MCF 10A (cell line): ENCODE measurements at places on chromosomes 4 and X.

DNA sequence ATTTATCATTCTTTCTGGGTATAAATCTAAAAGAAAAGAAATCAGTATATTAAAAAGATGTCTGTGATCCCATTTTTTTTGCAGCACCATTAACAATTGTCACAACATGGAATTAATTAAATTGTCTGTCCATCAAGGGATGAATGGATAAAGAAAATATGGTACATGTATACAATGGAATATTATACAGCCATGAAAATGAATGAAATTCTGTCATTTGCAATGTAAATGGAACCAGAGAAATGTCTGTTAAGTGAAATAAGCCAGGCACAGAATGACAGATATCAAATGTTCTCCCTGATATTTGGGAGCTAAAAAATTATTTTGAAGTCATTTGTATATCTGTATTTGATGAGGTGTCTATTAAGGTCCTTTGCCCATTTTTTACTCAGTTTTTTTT lies 77.1 kb upstream of the NDST4 start:
- no peak for DNase-seq

DNA sequence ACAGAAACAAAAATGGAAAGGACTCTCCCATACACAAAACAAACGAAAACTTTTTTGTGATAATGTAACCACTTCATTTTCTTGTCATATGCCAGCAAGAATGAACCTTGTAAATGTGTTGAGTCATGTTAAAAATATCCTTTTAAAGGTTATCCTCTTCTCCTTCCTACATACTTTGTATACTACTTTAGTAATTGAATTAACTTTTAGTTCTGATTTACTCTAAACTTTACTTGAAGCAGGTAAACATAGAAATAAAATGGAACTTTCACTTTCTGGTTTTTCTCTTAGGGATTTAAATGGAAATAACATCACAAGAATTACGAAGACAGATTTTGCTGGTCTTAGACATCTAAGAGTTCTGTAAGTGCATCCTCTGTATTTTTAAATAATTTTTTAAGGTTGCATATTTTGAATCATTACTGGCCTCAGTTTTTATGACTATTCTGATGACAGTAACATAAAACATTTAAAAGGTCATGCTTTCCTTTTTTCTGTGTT lies 4.7 kb downstream of the SLIT2 start:
- DNase-seq = no peak

DNA sequence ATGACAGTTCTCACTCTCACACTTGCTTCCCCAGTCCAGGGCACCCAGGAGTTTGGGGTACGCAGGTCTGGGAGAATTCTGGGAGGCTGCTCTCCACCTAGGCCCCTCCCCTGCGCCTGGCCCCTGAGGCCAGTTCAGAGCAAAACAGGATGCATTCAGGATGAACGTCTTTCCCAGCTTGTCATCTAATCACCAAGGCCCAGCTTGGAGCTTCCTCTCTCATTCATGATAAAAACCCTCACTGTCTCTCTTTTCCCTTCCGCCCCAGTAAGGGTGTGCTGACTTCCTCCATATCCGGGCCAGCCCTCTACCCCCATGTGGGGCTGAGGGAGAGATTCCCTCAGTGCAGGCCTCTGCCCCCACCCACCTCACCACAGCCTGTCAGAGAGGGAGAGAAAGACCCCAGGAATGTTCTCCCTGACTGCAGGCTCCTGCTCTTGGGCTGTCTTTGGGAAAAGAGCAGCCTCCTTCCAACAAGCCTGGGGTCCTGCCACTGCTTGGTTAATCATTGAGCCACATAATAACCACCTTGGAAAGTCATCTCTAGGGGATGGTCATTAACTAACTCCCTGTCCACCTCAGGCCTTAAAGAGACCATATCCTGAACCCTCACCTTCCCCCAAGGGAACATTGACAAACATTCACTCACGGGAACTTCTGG lies 50.1 kb downstream of the STARD8 start:
- no peak for DNase-seq

GRCh38 chr4:83329521-83330110 lies 5.0 kb downstream of the HPSE start:
- peak; percentile 56 for DNase-seq

GRCh38 chr4:1002131-1002630 lies 9.0 kb upstream of the SLC26A1 start:
- DNase-seq = no peak

DNA sequence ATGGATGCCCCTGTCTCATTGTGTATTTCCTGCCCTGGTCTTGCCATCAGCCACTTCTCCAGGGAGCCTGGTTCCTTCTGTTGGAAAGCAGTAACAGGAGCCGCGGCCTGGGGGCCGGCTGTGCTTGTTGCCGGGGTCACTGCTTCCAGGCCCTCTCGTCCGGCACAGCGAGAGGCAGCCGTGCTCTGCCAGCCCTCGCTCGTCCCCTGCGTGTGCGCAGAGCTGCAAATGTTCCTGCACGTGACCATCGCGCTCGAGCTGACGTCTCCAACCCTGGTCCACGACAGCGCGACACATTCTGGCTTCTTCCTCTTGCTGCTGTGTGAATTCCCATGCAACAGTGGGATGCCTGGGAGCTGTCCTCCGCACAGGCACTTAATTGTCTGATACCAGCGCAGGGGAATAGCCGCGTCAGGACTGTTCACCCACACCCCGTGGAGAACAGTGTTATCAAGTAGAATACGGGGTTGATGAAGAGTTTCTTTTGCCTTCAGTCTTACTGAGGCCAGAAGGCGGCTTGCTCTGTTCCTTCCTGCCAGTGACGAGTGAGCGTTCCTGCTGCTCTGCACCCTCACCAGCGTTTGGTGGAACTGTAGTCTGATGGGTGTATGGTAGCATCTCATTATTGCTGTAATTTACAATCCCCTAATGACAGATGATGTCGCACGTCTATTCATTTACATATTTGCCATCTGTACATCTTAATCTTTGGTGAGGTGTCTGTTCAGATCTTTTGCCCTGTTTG lies 12.3 kb downstream of the PDE6B start:
- DNase-seq = no peak

GRCh38 chr4:140875746-140876452 lies 119.7 kb upstream of the TBC1D9 start:
- DNase-seq = no peak

DNA sequence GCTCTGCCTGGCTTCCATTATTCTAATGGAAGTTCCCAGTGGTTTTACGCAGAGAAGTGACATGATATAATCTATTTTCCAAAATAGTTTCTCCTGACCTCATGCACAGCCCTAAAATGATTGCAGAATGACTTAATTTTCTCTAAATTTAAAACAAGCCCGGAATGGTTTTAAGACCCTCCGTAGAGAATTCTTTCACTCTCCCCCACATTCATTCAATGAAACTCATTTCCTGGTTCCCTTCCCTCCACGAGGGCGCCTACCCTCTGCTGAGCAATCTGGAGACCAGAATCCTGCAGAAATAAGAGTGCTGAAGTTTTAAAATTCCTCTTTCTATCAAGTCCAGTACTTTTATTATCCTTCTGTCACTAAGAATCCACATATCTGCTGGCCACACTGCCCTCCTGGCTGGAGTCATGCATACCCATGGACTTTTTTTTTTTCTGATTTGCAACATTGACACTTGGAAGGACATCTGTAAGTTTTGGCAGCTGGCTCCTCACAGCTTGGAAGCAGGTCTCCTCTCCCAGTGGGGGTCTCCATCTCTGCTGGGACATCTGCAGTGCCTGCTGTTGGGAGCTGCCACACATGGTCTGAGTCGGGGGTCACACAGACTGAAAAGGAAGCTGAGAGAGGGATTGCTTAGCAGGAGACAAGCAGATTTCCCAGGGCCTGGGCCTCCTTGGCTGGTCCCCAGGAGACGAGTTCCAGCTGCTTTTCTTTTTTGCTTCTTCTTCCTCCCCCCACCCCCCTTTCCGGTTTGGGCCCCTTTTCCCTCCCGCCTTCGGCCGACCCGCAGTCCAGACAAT lies 86.1 kb downstream of the SOWAHB start:
- DNase-seq = no peak

- no peak for DNase-seq
Measured at GRCh38 chr4:13492747-13493146, 8.6 kb upstream of the RAB28 start.

DNA sequence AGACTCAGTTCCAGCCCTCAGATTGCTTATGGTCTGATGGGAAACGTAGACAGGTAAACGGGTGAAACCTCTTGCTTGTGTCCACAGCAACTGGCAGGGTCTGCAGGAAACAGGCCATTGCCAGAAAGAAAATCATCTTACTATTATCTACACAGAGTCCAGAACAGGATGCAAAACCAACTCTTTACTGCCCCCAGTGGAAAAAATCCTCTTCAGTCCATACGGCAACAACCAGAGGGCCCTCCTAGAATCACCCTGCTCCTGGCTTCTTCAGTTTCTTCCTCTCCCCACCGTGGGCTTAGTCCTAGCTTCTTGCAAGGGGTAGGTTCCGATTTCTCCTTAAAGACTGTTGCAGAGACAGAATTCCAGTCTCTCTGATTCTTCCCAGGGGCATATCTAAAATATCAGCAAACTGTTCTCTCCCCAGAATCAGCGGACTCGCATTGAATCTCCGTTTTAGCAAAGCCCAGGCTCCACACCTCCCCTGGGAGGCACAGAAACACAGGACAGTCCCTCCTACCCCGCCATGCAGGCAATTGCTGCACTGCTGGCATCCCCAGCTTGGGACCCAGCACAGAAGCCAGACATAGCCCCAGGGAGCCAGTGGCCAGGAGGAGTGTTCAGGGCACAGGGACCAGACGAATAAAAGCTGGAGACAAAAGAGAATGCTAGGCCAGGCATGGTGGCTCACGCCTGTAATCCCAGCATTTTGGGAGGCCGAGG lies 41.0 kb upstream of the SH3RF1 start:
- peak; percentile 60 for DNase-seq

GRCh38 chr4:38120772-38121171 lies 160.6 kb downstream of the PTTG2 start:
- no peak for DNase-seq

- no peak for DNase-seq
Measured at GRCh38 chr4:135244056-135244455, 1042.5 kb upstream of the PABPC4L start.

- peak; percentile 90 for DNase-seq
Measured at GRCh38 chr4:139419388-139419914, 34.5 kb upstream of the RAB33B start.

DNA sequence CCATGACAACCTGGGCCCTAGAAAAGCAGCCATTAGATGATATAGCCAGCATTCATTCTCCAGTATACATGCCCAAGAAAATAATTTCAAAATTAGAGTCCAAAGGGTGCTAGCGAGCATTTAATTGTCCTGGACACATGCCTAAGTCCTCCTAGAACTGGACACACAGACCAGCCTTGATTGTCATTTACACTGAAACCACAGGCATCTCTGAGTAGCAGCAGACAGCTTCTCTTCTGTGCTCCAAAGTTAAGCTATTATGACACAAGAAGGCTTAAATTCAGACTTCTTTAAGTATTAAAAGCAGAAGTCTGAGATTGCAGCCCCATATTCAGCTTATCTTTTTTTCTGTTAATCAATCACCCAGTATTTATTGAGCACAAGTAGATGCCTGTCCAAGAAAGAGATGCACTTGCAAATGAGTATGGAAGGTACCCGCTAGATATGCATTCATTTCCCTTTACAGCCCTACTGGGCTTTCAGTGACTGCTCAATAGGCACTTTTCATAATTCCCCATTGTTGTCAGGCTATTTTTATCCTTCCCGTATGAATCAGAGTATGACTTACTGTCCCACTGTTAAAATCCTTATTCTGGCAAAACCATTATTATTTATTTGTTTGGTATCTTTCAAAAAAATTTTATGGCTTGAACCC lies 374.1 kb downstream of the FBXW7 start:
- DNase-seq = peak; percentile 6

- peak; percentile 20 for DNase-seq
Measured at GRCh38 chrX:41273638-41274037, 60.3 kb upstream of the DDX3X start.

DNA sequence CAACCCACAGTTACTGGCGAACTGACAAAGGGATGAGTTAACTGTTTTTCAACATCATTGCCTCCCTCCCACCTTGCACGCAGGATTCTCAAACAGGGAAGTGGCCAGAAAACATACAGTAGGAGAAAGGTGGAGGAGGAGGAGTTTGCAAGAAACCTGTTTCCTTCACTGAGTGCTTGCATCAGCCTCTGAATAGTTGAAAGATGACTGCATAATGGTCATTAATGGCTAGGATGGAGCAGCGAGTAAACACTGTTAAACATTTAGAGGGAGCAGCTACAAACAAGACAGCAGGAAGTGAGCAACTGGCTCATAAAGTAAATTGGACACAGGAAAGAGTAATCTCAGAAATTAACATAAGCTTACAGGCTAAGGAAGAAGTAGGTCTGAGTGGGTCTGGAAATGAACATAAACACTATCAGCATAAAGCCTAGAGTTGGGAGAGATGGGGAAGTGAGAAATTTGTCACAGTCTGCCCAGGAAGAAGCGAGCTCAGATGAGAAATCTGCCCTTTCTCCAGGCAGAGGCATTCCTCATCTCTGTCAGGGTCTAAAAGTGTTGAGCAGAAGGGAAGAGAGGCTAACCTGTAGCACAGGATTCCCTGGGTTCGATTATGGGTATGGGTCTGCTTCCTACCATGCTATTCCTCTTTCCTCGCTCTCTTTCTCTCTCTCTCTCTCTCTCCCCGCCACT lies 38.6 kb downstream of the TRPC5OS start:
- DNase-seq = peak; percentile 17

DNA sequence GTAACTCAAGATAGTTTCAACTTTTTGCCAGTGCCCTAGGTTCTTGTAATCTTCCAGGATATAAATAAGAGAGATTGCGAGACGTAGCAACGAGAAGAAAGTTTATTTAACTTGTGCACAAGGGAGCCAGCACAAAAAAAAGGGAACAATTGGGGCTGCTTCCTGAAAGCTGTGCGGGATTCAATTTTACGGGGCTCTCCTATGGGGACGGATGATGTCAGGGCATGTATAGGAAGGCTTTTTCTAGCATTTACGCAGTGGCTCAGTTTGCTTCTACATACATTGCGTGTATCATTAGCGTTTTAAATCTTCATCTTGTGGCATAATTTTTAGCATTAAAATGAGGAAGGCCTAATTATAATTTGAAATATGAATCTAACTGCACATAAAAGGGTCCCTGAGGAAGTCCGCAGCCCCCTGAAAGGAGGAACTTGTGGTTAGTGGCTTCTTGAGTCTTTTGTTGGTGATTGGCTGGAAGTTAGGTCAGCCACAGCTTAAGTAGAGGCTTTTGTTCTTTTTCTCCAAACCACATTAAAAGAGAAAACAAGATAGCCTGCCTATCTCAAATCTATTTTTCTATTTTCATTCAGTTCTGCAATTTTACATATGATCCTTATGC lies 668.2 kb upstream of the NDST4 start:
- DNase-seq = no peak

DNA sequence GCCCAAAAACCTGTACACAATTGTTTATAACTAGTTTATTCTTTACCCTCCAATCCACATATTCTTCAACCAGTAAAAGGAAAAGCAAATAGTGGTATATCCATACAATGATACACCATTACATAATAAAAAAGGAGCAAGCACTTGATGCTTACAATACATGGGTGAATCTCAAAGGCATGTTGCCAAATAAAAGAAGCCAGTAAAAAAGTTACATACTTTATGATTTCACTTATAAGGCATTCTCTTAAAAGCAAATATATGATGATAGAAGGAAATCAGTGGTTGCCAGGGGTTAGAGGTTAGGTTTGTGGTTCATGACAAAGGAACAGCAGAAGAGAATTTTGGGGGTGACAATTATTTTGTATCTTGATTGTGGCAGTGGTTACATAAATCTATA lies 896.1 kb upstream of the LCORL start:
- DNase-seq = no peak

GRCh38 chr4:53322696-53323095 lies 43.2 kb downstream of the SCFD2 start:
- no peak for DNase-seq
